Sigmoid colon (tissue), 7 donors: ENCODE measurements at places on chromosomes 16 and 17. TPM values are rescaled to one million over a fixed set of nuclear protein-coding genes. Genes with fewer than 3 reads are reported as not detected.
A peak's percentile ranks its signal among the peaks of the same experiment; 100 is the strongest.

Gene ALOXE3
- not detected for polyA plus RNA-seq

- DNase-seq: no peak
Observed at GRCh38 chr17:48484850-48485249, 46.0 kb downstream of the HOXB1 start.

DNA sequence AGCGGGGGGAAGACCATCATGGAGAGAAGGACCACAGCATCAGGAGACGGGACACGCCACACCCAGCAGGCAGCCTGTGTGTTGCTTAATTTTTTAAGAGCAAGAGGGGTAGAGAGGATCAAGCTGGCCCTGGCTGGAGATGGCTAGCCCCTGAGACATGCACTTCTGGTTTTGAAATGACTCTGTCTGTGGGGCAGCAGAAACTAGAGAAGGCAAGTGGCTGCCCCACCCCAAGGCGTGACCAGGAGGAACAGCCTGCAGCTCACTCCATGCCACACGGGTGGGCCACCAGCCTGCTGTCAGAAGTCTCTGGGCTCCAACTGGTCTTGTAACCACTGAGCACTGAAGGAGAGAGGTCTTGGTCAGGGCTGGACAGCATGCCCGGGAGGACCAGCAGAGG lies 75.5 kb downstream of the SOCS1 start:
- no peak for DNase-seq

DNA sequence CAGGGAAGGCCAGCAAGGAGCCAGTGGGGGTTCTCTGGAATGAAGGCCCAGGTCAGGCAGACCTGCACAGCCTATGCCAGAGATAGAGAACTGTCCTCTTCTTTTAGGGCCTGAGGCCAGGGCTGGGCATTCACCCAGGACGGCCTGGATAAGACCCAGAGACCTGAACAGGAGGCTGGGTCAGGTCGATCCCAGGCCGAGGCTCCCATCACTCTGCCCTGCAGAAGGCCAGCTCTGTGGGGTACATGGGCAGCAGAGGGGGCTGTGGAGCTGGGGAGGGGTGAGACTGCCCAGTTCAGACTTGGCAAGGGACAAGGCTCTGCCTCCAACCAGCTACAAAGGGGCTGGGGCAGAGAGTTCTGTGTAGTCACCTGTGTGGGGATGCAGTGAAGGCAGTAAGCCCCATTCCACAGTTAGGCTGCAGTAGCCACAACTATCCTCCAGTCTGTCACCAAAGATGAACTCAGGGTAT lies 14.6 kb downstream of the HSD11B2 start:
- no peak for DNase-seq

Gene PRSS36
- polyA plus RNA-seq: 7.6 TPM

Gene FAM83G
- polyA plus RNA-seq: 23.8 TPM

DNA sequence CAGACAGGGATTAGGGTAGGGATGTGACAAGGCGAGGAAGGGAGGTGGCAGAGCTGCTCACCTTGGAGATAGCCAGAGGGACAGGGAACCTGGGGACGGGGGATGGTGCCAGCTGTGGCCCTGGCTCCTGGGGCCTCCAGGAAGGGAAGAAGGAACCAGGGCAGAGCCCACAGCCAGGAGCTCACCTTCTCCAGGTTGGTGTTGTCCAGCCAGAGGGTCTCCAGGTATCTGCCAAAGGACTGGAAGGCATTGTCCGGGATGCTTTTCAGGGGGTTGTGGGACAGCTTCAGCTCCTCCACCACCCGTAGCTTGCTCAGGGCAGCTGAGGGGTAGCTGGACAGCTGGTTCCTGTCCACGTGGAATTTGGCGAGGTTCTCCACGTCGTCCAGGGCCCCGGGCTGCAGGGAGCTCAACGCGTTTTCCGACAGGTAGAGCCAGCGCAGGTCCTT lies 801 bp downstream of the CHAD start:
- DNase-seq: peak; percentile 55

DNA sequence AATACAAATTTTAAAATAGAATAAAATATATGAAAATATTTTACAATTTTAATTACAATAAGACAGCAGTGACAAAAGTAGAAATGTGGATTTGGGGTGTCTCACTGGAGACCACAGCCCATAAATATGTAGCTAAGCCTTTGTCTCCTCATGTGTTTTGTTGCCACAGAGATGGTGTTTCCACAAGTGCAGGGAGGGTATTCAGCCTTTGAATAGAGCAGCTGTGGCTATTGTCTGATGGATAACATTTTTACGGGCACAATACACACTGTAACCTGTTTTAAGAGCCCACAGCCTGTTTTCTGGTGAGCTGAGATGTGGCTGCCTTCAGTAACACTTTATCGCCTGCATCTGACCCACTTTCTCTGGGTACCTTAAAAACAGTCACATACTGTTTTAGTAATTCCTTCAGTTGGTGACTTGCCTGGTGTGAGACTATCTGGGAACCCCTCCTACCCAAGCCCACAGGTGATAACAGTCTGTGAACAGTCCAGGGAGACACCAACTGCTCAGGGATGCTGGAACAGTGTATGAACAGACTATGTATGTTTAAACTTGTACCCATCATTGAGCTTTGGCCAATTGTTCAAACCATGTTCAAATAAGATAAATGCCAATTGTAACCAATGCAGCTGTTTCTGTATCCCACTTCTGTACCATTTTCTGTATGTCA lies 7.8 kb upstream of the AHSP start:
- DNase-seq: no peak

- peak; percentile 62 for DNase-seq
Observed at GRCh38 chr17:223723-224471, 42.4 kb upstream of the DOC2B start.

Gene CRYM
- 19.8 TPM for polyA plus RNA-seq

DNA sequence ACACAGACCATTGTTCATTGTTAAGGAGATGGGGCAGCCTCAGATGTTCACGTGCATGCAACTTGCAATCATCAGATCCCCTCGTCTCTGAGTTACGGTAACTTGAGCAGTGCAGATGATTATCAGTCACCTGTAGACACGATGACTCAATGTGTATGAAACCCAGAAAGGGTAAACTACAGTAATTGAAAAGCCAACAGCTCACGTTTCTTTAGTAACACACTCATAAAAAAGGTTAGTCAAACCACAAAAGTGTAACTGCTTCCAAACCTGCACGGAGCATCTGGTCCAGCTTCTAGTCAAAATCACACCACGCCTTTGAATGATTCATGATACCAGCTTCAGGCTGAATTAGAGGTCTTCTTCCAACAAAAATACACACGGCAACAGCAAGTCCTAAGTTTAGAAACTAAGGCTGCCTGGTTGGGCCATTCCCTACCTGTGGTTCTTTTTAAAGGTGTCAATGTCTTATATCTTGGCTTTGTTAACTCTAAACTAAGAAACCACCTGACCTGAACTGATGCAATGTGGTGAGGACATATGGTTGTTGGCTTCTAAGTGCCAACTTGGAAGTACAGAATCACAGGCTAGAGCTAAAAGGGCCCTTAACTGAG lies 32.3 kb downstream of the GRB7 start:
- DNase-seq: no peak

- DNase-seq: no peak
Observed at GRCh38 chr16:7270823-7271222, 61.8 kb upstream of the RBFOX1 start.

Gene TRIM72
- polyA plus RNA-seq: under 0.01 TPM

Gene CSH1
- polyA plus RNA-seq: not detected

DNA sequence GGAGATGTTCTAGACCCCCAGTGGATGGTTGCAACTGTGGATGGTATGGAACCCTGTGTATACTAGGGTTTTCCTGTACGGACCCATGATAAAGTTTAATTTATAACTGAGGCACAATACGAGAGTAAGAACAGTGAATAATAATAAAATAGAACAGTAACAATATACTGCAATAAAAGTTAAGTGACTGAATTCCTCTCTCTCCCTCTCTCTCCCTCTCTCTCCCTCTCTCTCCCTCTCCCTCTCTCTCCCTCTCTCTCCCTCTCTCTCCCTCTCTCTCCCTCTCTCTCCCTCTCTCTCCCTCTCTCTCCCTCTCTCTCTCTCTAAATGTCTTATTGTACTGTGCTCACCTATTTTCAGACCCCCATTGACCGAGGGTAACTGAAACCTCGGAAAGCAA lies 291.0 kb downstream of the IRF8 start:
- DNase-seq: no peak

DNA sequence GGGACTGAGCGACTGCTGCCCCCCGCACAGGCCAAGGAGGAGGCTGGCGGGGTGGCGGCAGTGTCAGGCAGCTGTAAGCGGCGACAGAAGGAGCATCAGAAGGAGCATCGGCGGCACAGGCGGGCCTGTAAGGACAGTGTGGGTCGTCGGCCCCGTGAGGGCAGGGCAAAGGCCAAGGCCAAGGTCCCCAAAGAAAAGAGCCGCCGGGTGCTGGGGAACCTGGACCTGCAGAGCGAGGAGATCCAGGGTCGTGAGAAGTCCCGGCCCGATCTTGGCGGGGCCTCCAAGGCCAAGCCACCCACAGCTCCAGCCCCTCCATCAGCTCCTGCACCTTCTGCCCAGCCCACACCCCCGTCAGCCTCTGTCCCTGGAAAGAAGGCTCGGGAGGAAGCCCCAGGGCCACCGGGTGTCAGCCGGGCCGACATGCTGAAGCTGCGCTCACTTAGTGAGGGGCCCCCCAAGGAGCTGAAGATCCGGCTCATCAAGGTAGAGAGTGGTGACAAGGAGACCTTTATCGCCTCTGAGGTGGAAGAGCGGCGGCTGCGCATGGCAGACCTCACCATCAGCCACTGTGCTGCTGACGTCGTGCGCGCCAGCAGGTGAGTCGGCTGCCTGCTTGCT lies 5.6 kb upstream of the TMEM88 start:
- peak; percentile 59 for DNase-seq
